ENCODE measurements at places on chromosomes 11 and 22.

- no peak for DNase-seq
Observed at GRCh38 chr22:35910003-35910769, 118.4 kb downstream of the RBFOX2 start.

GRCh38 chr22:26435327-26436093, 6.5 kb downstream of the ASPHD2 start:
- no peak for DNase-seq

DNA sequence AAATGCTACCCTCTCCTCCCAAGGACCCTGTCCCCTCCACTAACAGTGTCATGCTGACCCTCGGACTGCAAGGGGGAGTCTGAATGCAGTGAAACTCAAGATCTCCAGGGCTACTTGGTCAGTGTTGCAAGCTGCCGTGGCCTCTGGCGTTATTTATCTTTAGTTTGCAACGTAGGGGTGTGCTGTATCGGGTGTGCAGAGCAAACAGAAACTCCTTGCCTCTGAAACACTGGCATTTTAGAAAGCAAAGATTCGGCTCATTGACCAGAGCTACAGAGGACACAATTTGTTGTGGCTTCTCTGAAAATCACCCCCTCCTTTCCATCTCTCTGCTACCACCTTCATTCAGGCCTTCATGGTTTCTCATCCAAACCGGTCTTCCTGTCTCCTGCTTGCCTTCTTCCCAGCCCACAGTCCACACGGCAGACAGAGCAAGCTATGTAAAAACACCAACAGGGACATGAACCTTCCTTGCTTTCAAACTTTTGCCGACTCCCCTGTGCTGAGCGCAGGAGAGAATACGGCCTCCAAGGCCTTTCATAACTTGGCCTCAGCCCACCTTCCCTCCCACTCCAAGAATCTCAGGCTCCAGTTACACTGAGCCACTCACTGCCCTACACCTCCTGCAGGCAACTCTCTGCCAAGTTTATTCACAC, 14.9 kb downstream of the FZD4 start:
- DNase-seq, result no peak

DNA sequence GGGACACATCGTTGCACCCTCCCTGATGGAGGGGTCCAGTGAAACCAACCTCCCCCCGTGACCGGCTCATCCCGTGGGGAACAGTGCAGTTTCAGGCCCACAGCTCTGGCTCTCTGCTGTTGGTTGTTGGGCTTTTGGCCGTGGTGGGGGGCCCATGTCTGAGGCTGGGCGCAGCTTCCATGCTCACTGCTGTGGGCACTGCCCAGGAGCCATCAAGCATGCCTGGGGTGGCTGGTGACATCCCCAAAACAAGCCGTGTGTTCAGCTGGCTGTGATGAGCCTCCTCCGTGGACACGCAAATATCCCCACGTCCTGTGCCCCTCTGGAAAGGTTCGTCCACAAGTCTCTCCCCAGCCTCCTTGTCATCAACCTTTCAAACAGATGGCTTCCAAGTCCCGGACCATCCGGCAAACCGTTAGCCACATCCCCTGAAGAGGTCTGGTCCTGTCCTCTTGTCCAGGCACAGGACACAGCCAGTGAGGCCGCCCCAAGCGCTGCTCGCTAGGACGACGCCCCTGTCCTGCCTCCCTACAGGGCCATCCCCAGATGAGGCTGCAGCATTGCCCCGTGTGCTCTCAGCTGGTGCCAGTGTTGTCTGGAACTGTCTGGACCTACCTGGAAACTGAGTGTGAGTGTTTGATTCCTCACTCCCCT, 29.4 kb upstream of the BRSK2 start:
- no peak for DNase-seq

DNA sequence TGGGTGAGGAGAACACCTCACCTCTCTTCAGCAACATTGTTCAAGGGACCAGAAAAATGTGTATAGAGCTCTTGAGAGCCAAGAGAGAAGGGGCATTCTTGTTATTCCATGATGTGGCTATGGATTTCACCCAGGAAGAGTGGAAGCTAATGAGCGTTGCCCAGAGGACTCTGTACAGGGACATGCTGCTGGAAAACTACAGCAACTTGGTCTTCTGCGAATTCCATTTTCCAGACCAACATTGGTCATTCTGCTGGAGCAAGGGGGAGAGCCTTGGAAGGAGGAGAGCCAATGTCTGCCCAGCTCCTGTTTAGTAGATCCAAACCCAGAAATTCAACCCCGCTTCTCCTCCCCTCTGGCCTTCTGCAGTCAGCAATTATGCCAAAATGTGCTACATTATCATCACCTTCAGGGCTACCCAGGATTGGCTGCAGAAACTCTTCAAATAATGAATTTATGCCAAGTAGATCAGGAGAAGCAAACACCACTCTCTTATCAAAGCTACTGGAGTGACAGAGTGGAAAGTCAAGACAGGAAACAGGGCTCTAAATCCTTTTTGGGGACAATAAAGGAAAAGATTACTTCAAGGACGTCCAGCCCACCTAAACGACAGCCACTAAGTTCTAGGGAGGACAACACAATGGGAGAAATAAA, 707.5 kb upstream of the LUZP2 start:
- DNase-seq, result no peak

DNA sequence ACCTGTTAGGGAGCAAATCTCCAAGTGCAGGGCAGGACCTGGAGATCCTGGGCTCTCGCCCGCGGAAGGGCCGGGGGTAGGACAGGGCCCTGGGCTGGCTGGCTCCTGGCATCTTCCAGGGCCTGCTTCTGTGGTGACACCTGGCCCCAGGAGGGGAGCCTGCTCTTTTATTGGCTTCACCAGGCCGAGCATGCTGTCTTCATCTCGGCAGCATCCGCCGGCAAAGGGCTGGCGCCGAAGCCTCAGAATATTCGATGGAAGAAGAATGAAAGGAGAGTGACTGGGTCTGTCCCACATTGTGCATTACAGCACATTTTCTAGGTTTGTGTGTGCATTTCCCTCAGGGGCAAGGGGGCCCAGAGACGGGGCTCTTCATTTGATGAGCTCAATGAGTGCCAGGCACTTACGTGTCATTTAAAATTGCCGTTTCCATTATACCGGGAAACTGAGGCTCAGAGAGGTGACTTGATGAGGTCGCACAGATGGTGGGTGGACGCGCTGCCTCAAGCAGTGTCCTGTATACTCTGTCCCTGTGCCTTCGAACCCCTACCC, 70.0 kb downstream of the RBX1 start:
- no peak for DNase-seq

- no peak for DNase-seq
Observed at GRCh38 chr11:109222761-109223160, 199.2 kb upstream of the C11orf87 start.

DNA sequence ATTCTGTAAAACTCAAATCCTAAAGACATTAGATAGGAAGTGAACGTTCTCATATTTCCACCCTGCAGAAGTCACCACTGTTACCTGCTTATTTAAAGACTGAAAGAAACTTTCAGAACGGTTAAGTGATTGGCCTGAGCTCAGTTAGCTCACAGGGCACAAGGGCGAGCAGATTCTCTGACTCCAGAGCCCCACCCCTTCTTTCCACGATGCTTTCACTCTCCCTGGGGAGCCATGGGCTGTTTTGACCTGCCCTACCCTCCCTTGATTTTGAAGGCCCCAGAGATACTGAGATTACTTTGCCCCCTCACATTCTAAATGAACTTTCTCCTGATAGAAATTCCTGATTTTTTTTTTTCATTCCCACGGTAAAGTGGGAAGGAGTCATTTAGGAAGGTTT, 33.9 kb downstream of the ARHGAP1 start:
- DNase-seq, result no peak

- peak; percentile 20 for DNase-seq
Observed at GRCh38 chr11:121112498-121113455, 11.7 kb downstream of the TECTA start.

DNA sequence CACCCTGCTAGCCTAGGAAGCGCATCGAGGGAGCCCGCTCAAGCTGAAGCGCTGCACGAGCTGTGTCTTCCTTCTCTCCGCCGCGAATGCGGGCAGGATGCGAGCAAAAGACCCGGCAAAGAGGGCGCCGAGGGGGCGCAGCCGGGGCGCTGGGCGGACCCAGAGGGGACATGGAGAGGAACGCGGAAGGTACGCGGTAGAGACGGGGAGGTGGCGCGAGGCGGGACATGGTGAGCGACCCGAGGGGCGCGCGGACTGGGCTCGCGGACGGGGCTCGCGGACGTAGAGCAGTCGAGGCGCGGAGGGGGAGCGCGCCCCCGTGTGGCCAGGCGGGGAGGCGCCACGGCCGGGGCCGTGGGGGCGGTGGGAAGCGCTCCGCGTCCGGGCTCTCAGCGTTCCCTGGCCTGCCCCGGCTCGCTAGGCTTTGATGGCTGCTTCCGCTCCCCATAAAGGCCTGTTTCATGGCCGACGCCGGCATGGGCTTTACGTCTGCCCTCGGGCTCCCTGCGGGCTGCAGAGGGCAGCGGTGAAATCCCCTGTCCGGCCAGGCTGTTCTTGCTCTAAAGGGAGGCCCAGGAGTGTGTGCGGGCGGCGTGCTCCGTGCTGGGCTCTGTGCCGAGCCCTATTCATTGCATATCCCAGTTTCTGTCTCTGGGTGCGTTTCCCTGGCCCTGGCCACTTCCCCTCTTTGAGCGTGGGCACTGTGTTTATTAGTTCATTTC, 31.2 kb upstream of the TRIM29 start:
- peak; percentile 10 for DNase-seq

- no peak for DNase-seq
Observed at GRCh38 chr22:40263191-40263590, 83.1 kb upstream of the ADSL start.

DNA sequence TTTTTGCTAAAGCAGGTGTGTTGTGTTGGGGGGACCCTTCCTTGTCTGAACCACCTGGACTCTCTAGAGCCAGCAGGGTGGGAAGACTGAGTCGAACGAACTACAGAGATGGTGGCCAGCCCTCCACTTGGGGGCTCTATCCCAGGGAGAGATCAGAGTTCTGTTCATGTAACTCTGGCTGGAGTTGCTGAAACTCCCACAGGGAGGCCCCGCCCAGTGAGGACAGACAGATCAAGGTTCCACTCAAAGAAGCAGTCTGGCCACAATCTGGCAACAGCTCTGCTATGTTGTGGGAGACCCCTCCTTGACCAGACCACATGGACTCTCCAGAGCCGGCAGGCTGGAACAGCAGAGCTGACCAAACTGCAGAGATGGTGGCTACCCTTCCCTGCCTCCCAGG, 20.2 kb upstream of the OR5AK2 start:
- no peak for DNase-seq

GRCh38 chr22:37267135-37267587, 15.1 kb upstream of the CYTH4 start:
- no peak for DNase-seq

DNA sequence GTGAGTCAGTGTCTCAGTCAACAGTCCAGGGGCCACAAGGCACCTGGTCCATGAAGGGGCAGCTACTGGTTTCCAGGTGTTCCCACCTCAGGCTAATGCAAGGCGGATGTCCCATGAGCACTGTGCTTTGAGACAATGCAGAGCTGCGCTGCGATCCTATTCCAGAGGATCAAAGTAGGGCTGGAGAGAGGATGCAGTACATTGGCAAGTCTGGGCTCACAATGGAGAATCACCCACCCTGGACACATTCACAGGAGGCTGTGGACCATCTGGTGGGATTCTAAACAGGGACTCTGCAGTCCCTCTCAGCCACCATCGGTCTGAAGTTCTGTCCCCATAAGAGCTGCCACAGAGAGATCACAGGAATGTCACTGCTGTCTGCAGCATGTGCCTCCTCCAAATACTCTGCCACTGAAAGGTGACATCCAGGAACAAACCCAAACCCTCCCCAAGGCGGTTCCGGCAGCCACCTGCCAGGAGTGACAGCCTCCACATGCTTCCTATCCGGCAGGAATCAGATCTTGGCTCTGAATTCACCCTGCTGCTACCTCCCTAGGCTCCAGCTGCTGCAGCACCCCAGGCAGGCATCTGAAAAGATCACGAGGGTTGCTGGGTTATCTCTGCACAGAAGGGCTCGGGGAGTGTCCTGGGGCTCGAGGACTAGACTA, 45.3 kb upstream of the SERPIND1 start:
- no peak for DNase-seq

- DNase-seq, result no peak
Observed at GRCh38 chr11:2509481-2510001, 64.7 kb downstream of the KCNQ1 start.

GRCh38 chr11:92790366-92790765, 179.1 kb upstream of the MTNR1B start:
- no peak for DNase-seq

DNA sequence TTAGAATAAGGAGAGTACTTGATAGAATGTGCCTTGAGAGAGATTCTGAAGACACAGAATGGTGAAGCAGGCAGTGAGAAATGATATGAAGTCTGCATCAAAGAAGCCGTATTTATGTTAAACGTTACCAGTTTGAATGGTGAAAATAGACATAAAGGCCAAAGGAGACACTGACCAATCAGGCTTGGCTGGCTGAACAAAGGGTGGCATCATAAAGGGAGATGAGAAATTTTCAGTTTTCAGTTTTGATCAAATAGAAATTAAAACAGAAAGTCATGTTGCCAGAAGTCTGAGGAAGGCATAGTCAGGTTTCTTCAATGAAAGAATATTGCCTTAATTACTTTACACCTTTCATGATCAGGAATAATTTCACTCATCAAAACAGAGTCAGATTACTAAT, 6.6 kb downstream of the OR51F1 start:
- no peak for DNase-seq

GRCh38 chr22:48838376-48838775, 989.3 kb downstream of the BRD1 start:
- DNase-seq, result no peak

DNA sequence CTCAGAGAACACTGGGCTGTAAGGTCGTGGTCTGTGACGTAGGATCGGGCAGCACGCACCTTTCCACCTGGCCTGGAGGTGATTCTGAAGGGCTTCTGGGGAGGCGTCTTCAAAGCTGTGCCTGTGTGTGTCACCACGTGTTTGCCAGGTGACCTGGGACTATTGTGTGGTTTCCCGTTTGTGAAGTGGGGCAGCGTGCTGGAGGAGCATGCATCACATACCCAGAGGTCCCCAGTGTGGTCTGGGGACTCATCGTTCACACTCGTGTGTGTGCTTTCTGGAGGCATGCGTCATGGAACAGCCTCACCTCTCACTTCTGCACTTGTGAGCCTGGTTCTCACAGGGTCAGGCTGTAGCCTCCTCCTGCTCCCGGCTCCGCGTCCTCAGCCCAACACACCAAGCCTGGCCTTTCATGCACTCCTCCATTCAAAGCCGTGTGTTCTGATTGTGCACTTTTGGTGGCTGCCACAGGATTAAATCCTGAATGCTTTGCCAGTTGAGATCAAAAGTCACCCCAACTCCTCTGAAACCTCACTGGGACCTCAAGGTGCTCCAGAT, 106.3 kb downstream of the KCNQ1OT1 start:
- no peak for DNase-seq

GRCh38 chr22:40463017-40463631, 92.7 kb downstream of the SGSM3 start:
- DNase-seq, result peak; percentile 56

DNA sequence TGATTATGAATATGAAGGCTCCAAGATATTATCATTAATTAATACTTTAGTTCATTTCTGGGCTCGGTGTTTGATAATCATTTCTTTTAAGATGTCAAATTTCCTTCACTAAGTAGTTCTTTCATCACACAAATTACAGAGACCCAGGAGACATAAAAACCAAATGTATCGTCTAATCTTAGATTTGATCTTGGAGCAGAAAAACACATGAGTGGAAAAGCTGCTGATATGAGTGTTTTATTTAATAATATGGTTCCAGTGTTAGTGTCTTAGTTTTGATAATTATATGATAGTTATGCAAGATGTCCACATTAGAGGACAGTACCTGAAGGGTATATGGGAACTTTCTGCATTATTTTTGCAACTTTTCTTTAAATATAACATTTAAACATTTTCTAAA, 494.5 kb upstream of the RAG2 start:
- no peak for DNase-seq
